ENCODE measurements at places on chromosomes 13 and 19.

GRCh38 chr19:29625186-29625651 is 19.1 kb downstream of the POP4 start:
- DNase-seq: no peak

GRCh38 chr13:99353836-99354235 is 46.6 kb upstream of the GPR183 start:
- peak; percentile 38 for DNase-seq

- no peak for DNase-seq
Measured at GRCh38 chr19:2309734-2310362, 1.9 kb upstream of the LINGO3 start.

DNA sequence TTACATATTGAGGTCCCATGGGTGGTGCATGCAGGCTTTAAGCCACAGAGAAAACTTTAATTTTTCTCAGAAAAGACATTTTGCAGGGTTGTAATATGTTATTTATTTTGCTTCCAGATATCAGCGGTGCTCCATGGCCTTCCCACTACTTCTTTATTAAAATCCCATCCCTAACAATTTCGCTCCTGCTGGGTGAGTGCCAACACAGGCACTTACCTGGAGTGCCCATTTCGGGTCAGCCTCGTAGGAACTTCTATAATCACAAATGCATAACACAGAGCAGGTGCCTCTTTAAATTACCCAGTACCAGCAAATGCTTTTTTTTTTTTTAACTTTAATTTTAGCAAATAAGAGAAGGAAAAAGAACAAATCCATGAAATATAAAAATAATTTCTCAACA is 86.4 kb downstream of the EFNB2 start:
- DNase-seq: no peak

GRCh38 chr19:47309608-47310007 is at the start of gene C5AR1:
C5AR1 (plus strand) TSS chr19:47309861; CDS start chr19:47309896, 35 bp downstream.
- DNase-seq: no peak

- DNase-seq: peak; percentile 29
Measured at GRCh38 chr19:46076951-46077814, 36.4 kb upstream of the IGFL4 start.

- DNase-seq: no peak
Measured at GRCh38 chr13:101332583-101332982, 83.7 kb downstream of the NALCN start.

DNA sequence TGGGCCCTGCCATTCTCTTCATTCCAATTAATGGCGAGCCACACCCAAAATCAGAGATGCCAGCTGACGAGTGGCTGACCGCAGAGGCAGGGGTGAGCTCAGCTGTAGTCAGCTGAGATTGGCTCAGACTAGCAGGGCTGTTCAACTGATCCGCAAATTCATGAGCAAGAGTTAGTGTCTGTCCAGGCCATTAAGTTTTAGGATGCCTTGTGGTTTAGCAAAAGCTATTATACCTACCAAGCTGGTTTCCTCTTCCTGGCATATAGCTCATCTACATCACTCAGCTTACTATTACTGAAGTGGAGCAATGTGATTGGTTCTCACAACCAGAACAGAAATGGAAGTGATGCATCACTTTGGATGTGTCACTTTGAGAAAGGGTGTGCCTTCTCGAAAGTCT is 148.7 kb downstream of the NALCN start:
- no peak for DNase-seq

GRCh38 chr13:66778461-66778860 is 451.7 kb downstream of the PCDH9 start:
- DNase-seq: no peak

DNA sequence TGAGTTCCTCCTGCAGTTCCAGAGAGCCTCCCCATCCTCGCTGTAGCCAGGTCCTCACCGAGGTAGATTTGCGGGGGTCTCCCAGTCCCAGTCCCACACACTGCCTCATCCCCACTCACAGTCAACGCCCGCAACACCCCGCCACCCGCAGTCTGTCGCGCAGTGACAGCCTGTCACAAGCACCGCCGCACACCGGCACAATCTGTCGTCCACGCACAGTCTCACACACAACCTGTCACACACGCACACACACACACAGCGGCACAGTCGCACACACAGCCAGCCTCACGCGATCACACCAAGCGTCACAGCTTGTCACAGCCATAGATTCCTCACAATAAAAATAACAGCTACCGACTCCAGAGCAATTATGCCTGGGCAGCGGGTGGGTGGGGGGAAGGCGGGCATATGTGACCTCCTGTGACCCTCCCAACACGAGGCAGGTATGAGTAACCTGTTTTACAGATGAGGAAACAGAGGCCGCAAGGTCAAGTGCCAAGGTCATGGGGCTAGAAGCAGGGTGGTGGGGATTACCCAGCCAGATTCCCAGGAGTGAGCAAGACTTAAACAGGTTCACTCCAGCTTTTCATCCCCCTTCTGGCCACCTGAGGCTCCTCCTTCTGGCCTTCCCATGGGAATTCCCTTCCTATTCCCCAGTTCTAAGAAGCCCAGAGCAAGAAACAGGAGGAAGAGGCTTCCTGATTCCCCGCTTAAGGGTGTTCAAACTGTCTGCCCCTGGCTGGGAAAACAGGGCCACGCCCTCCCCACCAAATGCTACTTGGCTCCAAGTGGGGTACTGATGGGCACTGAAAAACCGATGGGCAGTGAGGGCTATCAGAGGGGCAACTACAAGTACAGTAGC is 13.9 kb downstream of the NFIX start:
- no peak for DNase-seq

DNA sequence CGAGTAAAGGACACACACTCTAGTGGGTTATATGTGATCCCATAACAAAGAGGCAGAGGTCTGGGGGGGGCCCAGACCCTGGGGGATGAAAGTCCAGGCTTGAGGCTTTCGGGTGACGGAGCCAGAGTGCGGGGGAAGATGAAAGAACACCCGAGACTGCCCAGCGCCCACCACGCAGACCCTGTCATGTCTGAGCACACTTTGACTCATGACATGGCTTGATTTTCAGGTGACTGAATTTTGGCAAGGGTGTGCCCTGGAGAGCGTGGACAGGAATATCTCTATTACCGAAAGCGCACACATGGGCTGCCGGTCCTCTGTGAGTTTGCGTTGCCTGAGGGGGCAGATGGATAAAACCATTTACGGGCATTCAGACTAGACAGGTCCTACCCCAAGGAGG is 192.0 kb upstream of the SOX1 start:
- DNase-seq: no peak

- no peak for DNase-seq
Measured at GRCh38 chr13:43770871-43771270, 15.9 kb downstream of the ENOX1 start.

DNA sequence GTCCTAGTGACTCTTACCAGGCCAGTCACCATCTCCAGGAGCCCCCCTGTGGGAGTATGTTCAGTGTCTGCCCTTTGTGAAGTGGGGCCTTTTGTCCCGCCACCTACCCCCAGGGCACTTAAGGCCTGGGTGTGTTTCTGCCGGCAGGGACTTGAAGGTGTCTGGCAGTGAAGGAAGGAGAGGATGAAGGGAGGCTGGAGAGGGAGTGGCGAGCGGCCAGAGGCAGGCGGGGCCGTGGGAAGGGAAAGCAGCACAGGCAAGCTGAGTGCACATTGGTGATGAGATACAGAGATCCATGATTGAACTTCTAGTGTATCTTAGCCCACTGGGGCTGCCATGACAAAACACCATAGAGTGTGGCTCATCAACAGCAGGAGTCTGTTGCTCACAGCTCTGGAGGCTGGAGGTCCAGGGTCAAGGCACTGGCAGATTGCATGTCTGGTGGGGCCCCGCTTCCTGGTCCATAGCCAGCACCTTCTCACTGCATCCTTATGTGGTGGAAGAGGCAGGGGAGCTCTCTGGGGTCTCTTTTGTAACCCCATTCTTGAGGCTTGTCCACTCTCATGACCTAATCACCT is 17.5 kb downstream of the CUL4A start:
- no peak for DNase-seq

GRCh38 chr19:13215572-13216380 is 65.6 kb downstream of the IER2 start:
- peak; percentile 22 for DNase-seq

DNA sequence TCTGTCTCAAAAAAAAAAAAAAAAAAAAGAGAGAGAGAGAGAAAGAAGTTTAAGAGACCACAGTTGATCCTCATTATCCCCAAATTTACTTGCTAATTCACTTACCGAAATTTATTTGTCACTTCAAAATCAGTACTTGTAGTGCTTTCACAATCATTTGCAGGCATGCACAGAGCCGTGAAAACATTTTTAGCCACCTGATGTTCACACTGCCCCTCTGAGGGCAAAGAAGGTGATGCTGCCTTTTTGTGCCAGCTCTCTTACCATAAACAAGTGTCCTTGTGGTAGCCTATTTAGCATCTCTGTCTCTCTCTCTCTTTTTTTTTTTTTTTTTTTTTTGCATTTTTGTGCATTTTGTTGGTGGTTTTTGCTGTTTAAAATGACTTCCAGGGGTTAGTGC is 24.1 kb upstream of the CASP14 start:
- no peak for DNase-seq
